ENCODE measurements at places on chromosomes 16 and 17.

DNA sequence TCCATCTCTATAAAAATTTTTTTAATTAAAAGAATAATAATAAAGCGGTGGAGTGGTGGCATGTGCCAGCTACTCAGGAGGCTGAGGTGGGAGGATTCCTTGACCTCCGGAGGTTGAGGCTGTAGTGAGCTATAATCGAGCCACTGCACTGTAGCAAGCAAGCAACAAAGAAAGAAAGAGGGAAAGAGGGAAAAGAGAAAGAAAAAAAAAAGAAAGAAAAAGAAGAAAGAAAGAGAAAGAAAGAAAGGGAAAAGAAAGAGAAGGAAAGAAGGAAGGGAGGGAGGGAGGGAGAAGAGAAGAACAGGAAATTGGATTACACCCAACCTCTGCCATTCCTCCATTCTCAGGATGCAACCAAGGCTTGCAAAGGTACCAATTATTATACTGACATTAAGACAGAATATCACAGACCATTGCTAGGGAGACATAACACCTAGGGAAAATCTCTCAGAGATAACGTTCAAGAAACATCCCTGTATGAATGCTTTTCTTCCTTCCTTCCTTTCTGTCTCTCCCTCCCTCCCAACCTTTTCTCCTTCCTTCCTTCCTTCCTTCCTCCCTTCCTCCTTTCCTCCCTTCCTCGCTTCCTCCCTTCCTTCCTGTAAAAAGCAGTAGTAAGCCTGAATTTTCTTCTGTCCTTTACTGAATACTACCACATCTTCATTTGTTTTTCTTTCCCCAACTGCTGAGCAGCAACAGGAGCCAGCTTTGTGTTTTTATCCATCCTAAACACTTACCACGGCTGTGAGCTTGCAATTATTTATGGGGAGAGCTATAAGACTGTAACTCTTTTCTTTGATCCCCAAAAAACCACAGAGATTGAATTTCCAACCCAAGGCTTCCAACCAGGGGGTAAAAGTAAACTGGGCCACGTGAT lies 1.8 kb upstream of the LITAF start:
- DNase-seq = no peak

DNA sequence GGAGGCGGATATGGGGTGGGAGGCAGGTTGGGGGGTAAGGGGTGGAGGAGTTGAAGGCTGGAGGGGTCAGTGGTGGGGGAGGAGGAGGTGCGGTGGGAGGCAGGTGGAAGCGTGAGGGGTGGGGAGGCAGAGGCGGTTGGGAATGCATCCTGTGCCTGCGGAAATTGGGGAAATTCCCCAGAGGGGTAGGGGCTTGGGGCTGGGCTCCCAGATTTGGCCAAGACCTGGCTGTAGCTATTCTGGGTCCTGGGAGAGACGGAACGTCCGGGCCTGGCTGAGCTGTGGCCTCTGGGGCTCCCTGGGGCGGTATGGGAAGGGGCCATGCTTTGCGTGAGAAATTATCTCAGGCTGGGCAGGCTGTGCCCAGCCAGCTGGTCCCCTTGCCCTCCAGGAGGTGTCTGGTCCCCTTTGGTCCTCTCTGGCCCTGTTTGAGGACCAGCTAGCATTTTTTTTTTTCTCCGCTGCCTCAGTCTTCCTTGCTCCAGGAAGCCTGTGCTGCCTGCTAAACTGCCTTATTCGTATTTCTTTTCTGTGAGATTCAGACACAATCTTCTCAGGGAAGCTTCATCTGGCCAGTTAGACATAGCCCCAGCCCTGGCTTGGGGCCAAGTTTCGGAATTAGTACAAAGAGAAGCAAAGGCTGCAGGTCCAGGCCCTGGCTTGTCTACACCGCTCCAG lies 7.3 kb upstream of the TRPV2 start:
- DNase-seq = no peak

DNA sequence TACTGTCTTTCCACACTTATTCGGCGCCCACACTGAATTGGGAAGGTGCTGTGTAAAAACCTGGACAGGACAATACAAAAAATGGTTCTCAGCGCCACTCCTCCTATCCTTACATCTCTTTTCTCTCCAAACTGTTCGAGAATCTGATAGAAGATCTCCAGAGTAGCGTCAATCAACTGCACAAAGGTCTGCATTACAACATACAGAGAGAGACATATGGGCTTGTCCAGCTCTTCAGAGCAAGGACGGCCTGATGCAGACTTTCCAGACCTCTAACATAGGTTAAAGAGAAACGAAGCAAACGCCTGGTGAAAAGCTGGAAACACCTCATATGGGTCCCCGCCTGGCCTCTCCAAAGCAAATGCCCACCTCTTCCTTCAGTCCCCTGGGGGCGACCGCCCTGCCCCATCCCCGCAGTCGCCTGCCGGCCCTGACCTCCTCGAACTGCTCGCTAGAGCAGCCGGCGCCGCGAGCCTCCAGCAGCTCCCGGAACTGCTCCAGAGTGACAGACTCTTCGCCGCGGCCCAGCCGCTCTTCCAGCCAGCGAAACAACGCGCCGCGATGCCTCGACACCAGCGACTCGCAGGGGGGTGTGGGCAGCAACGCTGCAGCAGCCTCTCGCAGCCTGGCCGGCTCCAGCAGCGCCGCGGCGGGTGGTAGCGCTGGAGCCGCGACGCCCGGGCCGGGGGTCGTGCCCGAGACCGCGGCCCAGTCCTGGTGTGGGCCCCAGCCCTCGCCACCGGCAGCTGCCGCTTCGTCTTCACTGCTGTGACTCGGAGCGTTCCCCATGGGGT lies 526 bp downstream of the ZZEF1 start:
- no peak for DNase-seq

- DNase-seq = no peak
Observed at GRCh38 chr17:49694847-49695697, 12.7 kb downstream of the SLC35B1 start.

DNA sequence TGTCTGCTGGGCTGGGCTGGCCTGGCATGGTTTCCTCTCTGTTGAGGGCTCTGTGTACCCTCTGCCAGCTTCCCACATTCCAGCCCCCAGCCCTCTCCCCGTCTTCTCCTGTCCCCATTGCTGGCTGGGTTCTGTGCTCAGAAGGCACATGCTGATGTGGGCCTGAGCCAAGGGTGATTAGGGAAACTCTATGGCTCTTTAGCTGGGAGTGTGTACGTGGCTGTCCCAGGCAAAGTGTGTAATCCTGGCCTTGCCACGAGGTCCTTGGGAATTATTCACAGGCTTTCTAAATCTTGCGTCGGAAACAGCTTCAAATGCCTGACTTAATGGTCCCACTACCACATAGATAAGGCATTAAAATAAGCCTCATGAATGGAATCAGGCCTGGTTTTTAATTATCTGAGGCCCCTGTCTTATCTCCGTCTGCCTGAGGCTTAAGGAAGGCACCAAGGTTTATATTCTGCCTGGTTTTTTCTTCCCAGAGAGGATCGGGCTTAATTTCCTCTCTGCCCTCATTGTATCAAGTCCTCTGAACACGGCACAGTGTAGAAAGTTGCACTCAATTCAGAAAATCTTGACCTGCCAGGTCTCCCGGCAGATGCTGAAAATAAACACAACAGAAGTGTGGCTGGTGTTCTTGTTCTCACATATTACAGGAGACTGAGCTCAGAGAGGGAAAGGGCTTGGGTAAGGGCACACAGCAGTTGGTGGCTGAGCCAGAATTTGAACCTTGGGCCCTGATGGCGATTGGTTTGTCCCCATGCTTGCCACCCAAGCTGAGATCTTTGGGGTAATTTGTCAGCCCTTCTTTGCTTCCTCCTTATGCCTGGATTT lies 52.9 kb upstream of the LGALS9 start:
- DNase-seq = no peak

- DNase-seq = no peak
Observed at GRCh38 chr17:10420811-10421210, 939 bp downstream of the MYH8 start.

DNA sequence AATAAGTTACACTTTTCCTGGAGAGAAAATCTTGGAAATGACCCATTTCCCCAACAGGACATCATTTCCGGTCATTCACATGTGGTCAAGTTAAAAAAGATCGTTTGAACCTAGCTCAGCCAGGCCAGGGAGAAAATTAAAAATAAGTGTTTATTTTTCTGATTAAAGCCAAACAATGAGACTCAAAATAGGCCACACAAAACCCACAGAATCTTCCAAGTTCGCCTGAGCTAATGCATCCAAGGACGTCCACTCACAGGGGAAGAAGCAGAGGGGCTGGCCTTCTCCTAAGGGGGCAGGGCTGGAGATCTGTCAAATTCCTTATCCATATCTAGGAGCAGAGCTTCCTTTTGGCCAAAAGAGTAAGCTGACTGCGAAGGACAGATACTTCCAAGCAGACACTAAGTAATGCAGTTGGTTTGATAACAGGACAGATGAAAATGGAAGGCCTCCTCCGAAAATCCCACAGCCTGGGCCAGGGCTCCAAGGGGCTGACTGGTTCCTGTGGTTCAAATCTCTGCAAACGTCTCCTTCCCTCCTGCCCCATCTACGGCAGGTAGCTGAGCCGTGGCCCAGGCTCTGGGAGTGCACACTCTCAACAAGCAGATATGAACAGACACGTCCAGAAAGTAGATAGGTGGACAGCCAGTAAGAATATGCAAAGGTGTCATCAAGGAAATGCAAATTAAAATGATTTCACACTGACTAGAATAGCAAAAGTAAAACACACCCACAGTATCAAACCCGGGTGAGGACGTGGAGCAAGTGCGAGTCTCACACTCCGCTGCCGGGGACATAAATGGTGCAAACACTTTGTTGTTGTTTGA lies 98.5 kb downstream of the MRM3 start:
- DNase-seq = no peak

DNA sequence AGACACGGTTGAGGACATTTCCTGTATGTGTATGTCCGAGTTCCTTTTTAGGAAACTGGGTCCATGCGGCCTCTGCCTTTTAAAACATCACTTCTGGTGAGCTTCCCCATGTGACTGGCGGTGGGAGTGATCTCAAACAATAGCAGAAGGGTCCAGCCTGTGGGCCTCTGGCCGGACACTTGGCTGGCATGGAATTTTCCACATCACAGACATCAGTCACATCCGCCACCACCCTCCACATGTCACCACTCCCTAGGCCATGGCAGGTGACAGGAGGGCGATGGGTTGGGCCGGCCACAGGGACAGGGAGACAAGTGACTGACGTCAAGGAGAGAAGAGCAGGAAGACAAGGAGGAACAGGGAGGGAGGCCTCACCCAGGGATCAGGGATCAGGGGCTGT lies 83.7 kb downstream of the DNAH17 start:
- DNase-seq = no peak

DNA sequence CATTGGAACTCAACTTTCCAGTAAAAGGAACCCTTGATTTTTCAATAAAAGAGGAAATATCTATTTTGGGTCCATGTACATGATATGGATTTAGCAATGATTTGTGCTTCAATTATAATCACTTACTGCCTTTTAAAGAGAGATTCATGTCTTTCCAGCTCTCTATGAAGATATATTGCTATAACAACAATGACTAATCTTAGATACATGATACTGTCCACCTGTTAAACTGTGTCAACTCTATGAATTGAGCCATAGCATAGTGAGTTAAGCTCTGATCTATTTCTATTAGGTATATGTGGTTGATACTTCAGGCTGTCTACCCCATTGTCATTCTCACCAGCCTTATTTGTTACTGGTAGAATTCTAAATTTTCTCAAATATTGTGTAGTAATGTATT lies 15.0 kb upstream of the MPHOSPH6 start:
- no peak for DNase-seq

DNA sequence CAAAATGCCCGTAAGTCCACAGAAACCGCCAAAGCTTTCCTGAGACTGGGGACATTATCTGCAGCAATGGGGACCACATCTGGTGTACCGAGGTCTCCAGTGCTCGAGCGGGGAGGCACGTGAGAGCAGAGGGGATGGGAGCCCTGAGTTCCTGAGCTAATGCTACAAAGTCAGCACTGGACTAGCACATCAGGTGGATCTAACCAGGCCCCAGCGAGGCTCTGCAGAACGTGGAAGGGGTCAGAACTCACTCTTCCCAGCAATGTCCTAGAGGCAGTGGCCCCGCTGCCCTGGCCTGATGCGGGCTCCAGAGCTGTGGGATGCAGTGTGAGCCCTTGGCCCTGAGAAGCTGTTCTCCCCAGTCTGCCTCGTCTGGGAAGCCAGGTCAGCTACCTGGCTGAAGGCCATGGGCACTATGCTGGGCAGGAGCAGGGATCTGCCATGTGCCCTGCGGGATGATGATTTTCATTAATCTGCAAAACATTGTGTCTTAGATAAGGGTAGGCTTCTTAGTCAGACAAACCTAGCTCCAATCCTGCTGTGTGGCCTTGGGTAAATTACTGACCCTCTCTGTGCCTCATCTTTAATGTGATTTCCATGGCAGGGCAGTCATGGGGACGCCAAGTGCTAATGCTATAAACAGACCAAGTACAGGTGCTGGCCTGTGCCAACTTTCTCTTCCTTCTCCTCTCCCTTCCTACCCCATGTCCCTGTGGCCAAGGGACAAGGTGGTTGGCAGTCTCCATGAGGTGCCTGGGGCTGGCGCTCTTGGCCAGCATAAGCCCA lies 40.1 kb upstream of the SLC38A10 start:
- DNase-seq = no peak

- DNase-seq = no peak
Observed at GRCh38 chr16:82630219-82630618, 3.5 kb downstream of the CDH13 start.

GRCh38 chr17:47223007-47223406 lies 13.9 kb downstream of the MYL4 start:
- no peak for DNase-seq

DNA sequence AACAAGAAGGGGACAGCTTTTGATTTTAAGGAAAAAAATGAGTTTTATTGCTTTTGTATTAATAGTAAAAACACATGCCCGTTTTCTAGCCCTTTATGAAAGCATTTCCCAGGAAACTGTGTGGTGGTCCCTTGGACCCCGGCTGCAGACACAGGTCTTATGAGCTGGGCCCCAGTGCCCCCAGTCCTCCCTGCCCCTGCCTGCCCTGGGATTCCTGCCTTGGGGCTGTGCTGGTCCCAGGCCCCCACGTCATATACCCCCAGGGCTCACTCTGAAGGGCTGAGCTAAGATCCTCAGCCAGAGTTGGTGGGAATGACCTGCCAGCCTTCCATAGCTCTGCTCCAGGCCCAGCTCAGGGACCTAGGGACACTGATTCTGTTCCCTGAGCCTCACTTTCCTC lies 30.8 kb downstream of the GINS2 start:
- no peak for DNase-seq

GRCh38 chr16:66842765-66843164 lies 1.4 kb upstream of the CA7 start:
- no peak for DNase-seq

- no peak for DNase-seq
Observed at GRCh38 chr16:54165912-54166865, 120.4 kb downstream of the IRX3 start.

DNA sequence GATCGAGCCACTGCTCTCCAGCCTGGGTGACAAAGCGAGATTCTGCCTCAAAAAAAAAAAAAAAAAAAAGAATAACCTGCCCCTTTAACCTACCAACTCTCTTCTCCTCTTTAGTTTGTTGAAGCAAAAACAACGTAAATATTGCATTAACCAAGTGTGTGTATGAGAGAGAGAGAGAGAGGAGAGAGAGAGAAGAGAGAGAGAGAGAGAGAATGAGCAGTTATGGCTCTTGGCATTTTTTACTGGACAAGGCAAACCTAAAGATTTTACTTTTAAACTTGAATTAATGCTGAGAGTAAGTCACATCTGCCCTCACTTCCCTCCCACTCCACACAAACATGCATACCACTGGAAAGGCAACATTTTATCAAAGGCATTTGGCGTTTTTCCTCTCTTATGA lies 3.0 kb upstream of the SLFN5 start:
- no peak for DNase-seq

All from osteocyte (in vitro differentiated cells).